ENCODE measurements at places on chromosomes 4 and X. TPM values are rescaled to one million over a fixed set of nuclear protein-coding genes. Genes with fewer than 3 reads are reported as not detected.

KIAA1210 gene
- total RNA-seq = not detected

EFNB1 gene
- 24.0 TPM for total RNA-seq

AFM gene
- total RNA-seq = not detected

DNA sequence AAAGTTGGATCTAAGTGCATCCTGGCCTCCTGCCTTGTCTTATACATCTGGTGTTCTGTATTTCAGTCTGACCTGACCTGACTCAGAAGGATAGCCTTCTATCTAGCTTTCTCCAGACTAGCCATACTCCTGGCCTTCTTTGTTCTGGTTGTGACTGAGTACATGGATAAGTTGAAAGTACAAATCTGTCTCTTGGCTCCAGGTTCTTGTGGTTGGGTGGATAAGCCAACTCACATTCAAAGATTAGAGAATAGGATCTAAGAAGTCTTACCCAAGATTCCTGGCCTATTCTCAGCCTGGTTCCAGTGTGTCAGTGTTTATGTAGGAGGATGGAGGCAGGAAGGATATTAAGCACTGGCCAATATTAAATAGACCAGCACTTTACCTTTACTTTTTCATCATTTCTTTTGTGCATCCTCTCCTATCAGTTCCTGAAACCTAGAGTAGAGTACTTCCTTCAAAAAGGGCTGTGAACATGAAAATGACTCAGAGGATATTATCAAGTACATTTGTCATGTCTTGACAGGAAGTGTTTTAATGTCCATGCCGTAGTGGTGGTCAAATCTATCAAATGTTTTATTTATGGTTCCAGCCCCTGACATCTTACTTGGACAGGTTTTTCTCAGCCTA lies 123.5 kb downstream of the IL15 start:
- no peak for DNase-seq

GRCh38 chr4:107304699-107305286 lies 268.7 kb upstream of the DKK2 start:
- no peak for DNase-seq

- DNase-seq = no peak
Measured at GRCh38 chrX:3010532-3010931, 4.2 kb downstream of the ARSH start.

GRCh38 chr4:7180938-7181337 lies 11.4 kb upstream of the SORCS2 start:
- no peak for DNase-seq

DNA sequence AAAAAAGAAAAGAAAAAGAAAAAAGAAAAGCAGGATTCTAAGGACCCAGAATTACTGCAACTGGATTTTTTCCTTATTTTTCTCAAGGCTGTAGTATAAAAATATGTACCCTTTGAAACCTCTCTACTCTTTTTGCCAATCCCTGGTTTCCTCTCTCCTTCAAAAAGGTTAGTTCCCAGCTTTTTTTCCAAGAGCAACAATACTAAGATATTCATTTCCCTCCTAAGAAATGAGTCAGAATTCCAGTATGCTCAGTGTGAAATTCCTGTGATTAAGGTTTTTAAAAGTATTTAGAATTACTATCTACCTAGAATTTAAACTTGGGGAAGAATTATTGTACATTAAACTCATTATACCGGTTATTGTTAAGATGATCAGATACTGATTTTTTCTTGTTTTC lies 22.0 kb downstream of the SMIM14 start:
- no peak for DNase-seq

GRCh38 chrX:37926700-37927099 lies 79.3 kb upstream of the DYNLT3 start:
- no peak for DNase-seq

GRCh38 chr4:183200453-183200852 lies 101.4 kb downstream of the WWC2 start:
- DNase-seq = peak; percentile 81

GRCh38 chr4:3601992-3602391 lies 69.8 kb upstream of the LRPAP1 start:
- DNase-seq = no peak

GRCh38 chr4:162409048-162409447 lies 245.2 kb upstream of the FSTL5 start:
- no peak for DNase-seq
